ENCODE measurements at places on chromosomes 5 and 9. TPM values are rescaled to one million over a fixed set of nuclear protein-coding genes. Genes with fewer than 3 reads are reported as not detected.

The KCNN2 gene
- total RNA-seq: 0.17 TPM

The SHOC1 gene
- total RNA-seq: not detected

The COQ4 gene
- 50.4 TPM for total RNA-seq

The FAM219A gene
- total RNA-seq: 17.1 TPM

The CDH9 gene
- total RNA-seq: not detected

The ADRB2 gene
- 0.67 TPM for total RNA-seq

The TMEM232 gene
- not detected for total RNA-seq

The CPLANE1 gene
- 4.4 TPM for total RNA-seq

The TLX3 gene
- not detected for total RNA-seq

The SKP2 gene
- 17.2 TPM for total RNA-seq

The TSSK1B gene
- not detected for total RNA-seq

The OLFML2A gene
- total RNA-seq: 22.6 TPM
